ENCODE measurements at places on chromosomes 1 and 21.

DNA sequence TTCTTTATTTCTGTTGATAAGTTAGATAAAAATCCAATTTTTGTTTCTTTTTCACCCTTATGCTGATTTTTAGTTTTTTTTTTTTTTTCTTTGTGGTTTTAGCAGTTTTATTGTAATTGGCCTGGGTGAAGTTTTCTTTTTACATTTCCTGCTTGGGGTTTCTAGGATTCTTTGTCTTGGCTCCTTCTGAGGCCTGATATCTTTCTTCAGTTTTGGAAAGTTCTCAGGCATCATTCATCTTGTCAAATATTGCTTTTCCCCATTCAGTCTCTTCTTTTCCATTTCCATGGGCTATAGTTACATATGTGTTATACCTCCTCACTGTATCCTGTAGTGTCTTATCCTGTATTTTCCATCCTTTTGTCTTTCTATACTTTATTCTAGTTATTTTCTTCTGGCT is 28.5 kb downstream of the ST6GALNAC3 start:
- no peak for DNase-seq

GRCh38 chr1:236185687-236186086 is 43.3 kb downstream of the GPR137B start:
- no peak for DNase-seq

DNA sequence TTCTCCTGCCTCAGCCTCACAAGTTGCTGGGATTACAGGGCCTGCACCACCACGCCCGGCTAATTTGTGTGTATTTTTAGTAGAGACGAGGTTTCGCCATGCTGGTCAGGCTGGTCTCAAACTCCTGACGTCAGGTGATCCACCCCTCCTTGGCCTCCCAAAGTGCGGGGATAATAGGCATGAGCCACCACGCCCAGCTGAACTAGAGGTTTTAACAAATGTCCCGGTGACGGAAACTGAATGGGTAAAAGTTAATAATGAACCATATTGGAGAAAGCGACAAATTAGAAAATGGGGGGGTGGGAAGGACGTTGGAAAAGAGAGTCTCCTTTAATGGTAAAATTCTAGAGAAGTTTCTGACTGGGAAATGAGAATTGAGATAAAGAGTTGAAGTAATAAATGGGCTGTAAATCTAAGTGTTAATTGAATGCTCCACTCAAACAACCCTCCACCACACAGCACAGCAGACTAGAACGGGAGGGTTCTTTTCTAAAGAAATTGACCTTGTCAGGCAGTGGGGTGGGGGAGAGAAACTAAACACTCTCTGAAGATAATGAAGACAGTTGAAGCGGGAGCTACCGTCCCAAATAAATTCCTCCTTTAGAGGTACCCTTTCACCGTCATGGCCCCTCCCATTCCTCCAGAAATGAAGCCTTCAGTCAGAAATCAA is 46.9 kb upstream of the PUM1 start:
- no peak for DNase-seq

DNA sequence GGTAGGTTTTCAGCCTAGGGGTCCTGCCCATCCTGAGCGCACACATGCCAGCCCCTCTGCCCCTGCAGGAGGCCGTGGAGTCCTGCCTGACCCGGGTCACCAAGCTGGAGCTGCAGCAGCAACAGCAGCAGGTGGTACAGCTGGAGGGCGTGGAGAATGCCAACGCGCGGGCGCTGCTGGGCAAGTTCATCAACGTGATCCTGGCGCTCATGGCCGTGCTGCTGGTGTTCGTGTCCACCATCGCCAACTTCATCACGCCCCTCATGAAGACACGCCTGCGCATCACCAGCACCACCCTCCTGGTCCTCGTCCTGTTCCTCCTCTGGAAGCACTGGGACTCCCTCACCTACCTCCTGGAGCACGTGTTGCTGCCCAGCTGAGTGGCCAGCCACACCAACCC is 44.0 kb downstream of the TMCC2 start:
- DNase-seq = no peak

DNA sequence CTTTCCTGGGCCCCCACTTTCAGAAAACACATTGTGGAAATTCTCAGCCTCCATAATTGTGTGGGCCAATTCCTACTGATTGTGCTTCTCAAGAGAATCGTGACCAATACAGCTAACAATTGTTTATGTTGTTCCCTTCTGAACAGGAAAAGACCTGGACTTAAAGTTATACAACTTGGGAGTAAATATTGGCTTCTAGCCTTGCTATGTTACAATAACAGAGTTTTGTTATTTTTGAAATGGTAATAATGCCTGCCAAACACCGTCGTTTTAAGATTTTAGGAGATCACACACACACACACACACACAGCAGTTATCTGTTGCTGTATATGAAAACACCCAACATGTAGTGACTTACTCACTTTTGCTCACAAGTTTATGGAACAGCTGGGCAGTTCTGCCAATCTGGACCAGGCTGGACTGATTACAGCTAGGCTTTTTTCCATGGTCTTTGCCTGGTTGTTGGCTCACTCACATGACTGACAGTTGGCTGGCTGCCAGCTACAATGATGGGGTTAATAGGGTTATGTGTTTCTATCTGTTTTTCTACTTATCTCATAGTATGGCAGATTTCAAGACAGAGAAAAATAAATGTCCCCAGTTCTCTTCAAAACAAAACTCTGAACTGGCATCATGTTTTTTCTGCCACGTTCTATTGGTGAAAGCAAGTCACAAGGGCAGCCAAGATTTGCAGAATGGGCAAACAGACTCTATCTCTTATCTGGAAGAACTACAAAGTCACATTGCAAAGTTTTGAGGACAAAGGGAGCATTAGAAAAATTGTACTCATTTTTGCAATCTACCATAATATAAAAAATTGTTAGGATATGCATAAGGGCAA is 447.5 kb downstream of the NEGR1 start:
- no peak for DNase-seq

- no peak for DNase-seq
Measured at GRCh38 chr1:230636575-230637148, 5.6 kb upstream of the COG2 start.

DNA sequence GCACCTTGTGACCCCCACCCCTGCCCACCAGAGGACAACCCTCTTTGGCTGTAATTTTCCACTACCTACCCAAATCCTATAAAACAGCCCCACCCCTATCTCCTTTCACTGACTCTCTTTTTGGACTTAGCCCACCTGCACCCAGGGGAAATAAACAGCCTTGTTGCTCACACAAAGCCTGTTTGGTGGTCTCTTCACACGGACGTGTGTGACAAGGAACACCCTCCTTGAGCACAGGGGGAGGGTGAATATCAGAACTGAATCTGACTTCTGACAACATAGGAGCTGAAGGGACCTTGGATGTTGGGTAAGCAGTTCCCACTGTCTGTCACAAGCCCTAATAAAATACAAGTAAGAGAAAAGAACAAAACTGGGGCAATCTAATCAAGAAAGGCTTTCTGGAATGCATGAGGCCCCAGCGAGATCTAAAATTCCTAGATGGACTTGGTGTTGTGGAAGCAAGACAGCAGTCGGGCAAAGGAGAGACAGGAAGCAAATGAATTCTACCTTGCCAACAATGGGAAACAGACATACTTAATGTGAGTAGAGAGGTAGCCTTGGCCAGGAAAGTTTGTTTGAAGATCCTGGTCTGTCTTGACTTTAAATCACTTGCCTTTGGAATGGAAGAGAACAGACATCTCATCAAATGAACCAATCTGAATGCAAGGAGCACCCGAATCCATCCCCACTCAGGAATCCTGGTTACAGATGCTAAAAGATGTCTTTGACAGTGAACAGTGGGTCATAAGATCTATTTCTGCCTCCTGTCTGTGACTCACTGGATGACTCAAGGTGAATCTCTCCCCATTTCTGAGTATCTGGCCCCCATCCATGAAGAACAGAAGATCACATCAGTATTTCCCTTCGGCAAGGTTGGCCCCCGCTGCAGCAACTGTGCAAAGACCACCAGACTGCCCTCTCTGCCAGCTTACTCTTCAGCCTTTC is 53.3 kb downstream of the OLFML3 start:
- DNase-seq = peak; percentile 75

DNA sequence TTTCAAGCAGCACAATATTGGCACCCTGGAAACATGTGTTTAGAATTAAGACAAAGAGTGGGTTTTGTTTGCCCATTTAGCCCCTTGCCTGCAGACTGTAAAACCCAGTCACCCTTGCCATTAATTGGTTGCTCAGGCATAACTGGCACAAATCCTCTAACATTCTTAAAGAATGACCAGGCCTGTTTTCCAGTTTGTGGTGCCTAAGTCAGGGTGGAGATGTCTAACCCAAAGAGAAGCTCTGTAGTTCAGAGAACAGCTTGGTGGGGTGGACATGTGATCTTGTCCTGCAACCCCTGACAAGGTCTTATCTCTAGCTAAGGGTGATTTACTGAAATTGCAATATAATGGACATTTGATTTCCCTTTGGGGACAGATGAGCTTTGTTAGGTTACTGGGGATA is 8.8 kb upstream of the ANGPTL7 start:
- peak; percentile 58 for DNase-seq

DNA sequence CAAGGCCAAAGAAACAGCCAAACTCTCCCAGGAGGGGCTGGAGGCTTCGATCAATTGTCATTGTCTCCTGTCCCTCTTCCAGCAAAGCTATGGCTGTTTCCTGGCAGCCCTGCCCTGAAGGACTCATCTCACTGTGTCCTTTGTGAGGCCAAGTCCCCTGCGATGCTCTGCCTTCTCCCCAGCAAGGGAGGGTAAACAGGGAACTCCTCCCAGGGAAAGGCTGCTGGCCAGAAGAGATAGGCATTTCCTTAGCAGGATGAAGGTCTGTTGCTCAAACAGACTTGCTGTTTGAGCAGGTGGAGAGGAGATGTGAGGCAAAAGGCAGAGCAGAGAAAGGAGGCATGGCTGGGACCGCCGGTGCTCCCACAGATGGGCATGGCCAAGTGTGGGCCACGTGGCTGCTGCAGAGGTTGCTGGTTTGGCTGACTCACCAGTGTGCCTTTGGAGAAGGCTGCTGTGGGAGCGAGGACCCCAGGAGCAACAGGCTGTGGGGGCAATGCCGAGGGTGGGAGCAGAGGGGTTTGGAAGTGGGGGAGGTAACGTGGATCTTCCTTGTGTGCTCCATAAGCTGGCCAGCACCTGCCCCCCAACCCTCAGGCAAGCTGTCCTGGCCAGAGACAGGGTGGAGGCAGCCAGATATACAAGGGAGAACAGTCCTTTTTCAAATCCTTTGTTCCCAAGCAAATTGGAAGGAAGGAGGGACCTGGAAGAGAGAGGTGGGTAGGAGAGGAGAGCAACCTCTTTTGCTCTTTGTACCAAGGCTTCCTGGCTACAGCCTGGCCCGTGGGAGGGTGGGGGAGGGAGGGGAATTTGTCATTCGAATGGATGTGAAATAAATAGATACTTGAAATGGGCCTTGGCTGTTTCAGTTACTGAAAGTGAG is 449.8 kb downstream of the SIPA1L2 start:
- DNase-seq = no peak

DNA sequence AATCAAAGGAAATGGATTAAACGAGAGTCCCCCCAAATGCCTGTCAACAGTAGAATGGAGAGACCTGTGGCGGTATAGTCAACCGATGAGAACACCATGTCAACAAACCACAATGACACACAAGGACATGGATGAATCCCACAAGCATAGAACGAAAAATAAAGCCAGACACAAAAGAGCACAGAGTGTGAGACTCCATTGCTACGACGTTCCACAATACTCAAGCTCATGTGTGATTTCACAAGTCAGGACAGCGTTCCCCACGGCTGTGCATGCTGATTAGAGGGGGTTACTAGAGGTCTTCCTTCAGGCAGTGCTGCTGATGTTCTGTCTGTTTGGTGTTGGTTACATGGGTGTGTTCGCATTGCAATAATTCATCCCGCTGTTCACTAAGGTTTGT is 5.8 kb upstream of the PLA2G2D start:
- no peak for DNase-seq

DNA sequence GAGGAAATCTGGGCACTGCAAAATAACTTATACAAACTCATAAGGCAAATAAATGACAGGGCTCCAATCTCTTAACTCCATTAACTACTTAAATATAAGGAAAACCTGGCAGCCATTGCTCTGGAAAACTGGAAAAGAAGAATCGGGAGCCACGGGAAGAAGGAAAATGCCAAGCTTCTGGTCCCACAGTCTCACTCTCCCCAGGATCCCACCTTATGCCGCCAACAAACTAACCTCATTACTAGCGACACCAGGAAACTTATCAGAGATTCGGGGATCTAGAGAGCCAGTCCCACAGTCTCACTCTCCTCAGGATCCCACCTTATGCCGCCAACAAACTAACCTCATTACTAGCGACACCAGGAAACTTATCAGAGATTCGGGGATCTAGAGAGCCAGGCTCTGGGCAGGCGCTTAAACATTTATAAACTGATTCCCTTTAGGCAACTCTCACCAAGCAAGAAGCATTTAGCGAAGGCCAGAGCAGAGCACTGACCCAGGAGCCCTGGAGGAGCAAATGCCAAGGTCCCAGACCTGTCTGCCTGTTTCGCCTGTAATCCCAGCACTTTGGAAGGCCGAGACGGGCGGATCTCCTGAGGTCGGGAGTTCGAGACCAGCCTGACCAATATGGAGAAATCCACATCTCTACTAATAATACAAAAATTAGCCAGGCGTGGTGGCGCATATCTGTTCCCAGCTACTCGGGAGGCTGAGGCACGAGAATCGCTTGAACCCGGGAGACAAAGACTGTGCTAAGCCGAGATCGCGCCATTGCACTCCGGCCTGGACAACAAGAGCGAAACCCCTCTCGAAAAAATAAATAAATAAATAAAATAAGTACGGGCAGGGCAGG is 720 bp downstream of the PSMB2 start:
- no peak for DNase-seq

DNA sequence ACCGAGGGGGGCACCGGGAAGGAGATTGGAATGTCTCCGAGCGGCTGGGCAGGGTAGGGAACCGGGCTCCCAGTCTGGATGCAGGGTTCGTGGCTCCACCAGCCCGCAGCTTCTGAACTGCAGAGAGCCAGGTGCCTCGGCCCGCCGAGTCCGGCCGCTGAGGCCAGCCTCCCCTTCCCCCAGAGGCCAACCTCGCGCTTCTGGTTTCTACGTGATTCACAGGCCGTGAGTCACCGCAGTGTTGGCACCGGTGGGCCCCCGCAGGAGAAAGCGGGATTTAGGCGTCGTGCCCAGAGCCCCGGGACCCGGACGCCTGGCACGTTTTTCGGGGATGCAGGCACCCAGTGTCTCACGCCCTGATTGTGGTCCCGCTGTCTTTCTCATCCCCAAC is 458 bp downstream of the CRABP2 start:
- DNase-seq = peak; percentile 85

All from islet precursor cell (in vitro differentiated cells).